ENCODE measurements at places on chromosomes 3 and 15.

DNA sequence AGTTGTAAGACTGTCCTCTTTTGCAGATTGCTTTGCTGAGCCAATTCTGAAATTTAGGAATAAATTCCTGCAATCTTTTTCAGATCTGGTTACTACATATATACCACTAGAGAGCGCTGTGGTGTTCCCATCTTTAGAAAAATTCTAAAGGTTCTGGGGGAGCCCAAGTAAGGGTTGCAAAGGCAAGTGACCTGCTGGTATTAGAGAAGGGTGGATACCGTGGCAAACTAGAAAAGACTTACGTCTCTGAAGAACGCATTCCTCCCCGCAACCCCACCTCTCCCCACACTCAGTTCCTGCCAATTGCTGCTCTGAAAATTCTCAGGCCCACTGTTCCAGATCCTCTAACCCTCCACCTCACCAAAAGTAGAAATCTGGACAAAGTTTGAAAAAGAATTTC lies 48.5 kb downstream of the EFHB start:
- DNase-seq: peak; percentile 7

GRCh38 chr3:152121270-152121636 lies 147.5 kb upstream of the MBNL1 start:
- no peak for DNase-seq

DNA sequence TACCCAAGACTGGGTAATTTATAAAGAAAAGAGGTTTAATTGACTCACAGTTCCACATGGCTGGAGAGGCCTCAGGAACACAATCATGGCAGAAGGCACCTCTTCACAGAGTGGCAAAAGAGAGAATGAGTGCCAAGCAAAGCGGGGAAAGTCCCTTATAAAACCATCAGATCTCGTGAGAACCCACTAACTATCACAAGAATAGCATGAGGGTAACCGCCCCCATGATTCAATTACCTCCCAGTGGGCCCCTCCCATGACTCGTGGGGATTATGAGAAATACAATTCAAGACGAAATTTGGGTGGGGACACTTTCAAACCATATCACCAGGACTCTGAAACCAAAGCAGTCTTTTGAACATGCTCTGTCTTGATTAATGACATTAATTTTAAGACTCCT lies 7.0 kb downstream of the RTP3 start:
- DNase-seq: no peak

DNA sequence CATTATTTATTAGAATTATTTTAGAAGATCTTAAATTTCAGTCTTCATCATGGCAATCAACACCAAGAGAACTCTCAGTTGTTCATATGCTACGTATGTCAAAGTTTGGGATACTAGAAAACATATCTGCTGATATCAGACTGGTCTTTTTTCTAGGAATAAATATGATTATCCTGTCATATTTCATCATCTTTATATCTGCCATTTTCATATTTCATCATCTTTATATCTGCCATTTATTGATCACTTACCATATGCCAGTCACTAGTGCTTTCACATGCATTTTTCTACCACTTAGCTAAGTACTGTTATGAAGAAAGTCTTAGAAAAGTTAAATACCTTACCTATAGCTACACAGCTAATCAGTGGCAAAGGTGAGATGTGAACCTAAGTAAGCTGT lies 2.8 kb upstream of the ZCWPW2 start:
- DNase-seq: no peak

GRCh38 chr3:14238356-14238755 lies 59.7 kb downstream of the LSM3 start:
- DNase-seq: no peak

DNA sequence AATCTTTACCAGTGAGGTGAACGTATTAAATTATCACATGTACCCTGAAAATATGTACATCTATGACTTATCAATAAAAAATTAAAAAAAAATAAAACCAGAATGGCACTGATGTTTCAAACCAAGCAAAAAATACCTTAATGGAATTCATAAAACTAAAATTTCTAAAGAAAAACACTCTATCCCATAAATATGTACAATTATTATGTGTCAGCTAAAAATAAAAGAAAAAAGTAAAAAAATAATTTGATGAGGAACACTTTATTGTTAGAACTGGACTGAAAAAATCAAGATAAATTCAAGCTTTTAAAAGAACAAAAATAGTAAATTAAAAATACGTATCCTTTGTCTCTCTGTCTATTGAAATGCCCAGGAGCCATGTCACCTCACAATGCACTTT lies 63.1 kb downstream of the IL20RB start:
- no peak for DNase-seq

DNA sequence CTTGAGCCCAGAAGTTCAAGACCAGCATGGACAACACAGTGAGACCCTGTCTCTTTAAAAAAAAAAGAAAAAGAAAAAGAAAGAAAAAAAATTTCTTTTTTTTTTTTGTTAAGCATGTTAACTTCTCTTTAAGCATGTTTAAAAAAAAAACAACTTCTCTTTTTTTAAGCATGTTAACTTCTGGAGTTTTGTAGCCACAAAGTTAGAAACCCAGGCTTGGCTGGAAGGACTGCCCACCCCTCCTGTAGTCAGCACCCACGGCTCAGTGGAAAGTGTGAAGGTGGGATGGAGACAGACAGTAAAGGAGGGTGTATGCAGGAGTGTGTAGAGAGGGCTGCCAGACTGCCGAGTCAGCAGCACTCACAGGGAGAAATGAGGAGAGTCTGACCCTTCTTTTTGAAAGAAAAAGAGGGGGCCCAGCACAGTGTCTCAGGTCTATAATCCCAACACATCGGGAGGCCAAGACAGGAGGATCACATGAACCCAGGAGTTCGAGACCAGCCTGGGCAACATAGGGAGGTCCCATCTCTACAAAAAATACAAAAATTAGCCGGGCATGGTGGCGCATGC lies 33.2 kb downstream of the GOLGA8S start:
- DNase-seq: no peak

DNA sequence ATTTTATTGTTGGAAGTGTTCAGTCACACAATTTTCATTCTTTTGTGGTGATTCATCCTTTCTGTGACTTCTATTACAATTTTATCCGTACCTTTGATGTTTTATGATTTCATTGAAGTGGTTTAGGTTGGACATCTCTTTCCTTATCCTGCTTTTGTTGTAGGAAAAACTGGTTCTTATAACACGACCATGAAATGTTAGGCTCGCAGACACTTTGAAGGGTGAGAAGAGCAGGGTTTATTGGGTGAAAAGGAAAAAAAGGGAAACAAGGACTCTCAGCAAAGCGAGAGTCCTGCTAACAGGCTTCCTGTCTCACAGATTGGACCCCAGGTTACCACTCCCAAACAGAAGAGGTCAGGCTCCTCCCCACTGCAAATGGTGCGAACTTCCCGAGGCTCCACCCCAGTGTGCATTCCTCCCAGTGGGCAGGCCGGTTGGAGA lies 257.4 kb downstream of the STXBP5L start:
- no peak for DNase-seq

DNA sequence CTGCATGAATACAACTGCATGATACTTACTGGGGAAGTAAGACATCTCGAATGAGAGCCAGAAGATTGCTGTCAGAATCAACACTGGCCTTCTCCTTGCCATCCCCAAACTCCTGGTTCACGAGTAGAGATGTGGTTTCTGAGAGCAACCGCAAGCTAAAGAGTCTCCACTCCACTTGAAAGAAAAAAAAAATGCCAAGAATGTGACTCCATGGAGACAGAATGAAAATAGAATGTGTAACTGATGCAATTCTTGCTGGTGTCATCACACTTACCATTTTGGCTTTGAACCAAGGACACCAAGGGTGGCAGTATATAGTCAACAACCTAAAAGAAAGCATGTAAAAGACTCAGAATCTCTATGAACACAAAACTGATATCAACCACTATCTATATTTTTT lies 280.4 kb downstream of the ULK4 start:
- DNase-seq: no peak

GRCh38 chr15:75836959-75837334 lies 6.3 kb upstream of the UBE2Q2 start:
- peak; percentile 67 for DNase-seq
